ENCODE measurements at places on chromosomes 7 and 10. TPM values are rescaled to one million over a fixed set of nuclear protein-coding genes. Genes with fewer than 3 reads are reported as not detected.

DNA sequence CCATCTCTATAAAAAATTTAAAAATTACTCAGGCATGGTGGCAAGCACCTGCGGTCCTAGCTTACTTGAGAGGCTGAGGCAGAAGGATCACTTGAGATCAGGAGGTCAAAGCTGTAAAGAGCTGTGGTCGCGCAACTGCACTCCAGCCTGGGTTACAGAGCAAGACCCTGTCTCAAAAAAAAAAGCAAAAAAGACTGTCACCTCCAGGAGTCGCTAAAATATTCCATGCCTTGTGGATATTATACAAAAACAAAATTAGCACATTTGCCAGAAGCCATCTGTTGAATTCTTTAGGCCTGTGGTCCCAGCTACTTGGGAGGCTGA lies 87.0 kb upstream of the SDK1 start:
- peak; percentile 42 for DNase-seq

- no peak for DNase-seq
Observed at GRCh38 chr10:31730776-31731175, 197.9 kb downstream of the ARHGAP12 start.

The HMX2 gene
- total RNA-seq = not detected

The HYAL4 gene
- not detected for total RNA-seq

The MLXIPL gene
- 8.1 TPM for total RNA-seq
